A549 treated with RU486 at 1 μM for 4 hours (cell line): ENCODE measurements at places on chromosomes 4 and X. TPM values are rescaled to one million over a fixed set of nuclear protein-coding genes. Genes with fewer than 3 reads are reported as not detected.

Gene ZFP92
- total RNA-seq = 0.31 to 0.62 TPM (median 0.50 TPM) in 5 replicates

Gene FAM47C
- total RNA-seq = not detected in 5 replicates

Gene PNMA6F
- total RNA-seq = not detected in 5 replicates

Gene SFRP2
- total RNA-seq = not detected in 5 replicates

Gene SLC38A5
- 0.10 to 0.79 TPM (median 0.25 TPM) in 4 of 5 replicates, not detected in the other for total RNA-seq

Gene SLIT2
- 0.07 TPM in 1 of 5 replicates, not detected in the others for total RNA-seq

Gene SSX1
- total RNA-seq = not detected in 5 replicates

Gene MAOA
- total RNA-seq = 0.15 to 0.20 TPM (median 0.16 TPM) in 5 replicates

Gene PPP4R3C
- total RNA-seq = not detected in 5 replicates

Gene DAPP1
- total RNA-seq = not detected in 5 replicates

Gene CHRDL1
- total RNA-seq = 0.02 TPM in 1 of 5 replicates, not detected in the others

Gene TEX13D
- not detected in 5 replicates for total RNA-seq

Gene F8A3
- 0.81 to 1.6 TPM (median 0.94 TPM) in 5 replicates for total RNA-seq

Gene HTRA3
- 14.4 to 20.0 TPM (median 17.9 TPM) in 5 replicates for total RNA-seq

Gene KLF8
- 0.08 TPM in 2 of 5 replicates, not detected in the others for total RNA-seq

Gene ATP2B3
- 0.06 to 0.15 TPM (median 0.10 TPM) in 4 of 5 replicates, not detected in the other for total RNA-seq

Gene FRYL
- 7.2 to 11.0 TPM (median 8.7 TPM) in 5 replicates for total RNA-seq

Gene CXCL10
- 0.08 to 0.27 TPM (median 0.13 TPM) in 3 of 5 replicates, not detected in the others for total RNA-seq

Gene IL1RAPL1
- not detected in 5 replicates for total RNA-seq

Gene PPID
- total RNA-seq = 32.4 to 37.6 TPM (median 36.9 TPM) in 5 replicates

Gene STATH
- total RNA-seq = not detected in 5 replicates

Gene CITED1
- 0.88 to 1.5 TPM (median 1.2 TPM) in 5 replicates for total RNA-seq

Gene MYL5
- total RNA-seq = 9.6 to 14.0 TPM (median 10.8 TPM) in 5 replicates

Gene DRD5
- not detected in 5 replicates for total RNA-seq

Gene STPG2
- total RNA-seq = not detected in 5 replicates
